Esophagus muscularis mucosa (tissue), 4 donors: ENCODE measurements at places on chromosomes 2 and 18. TPM values are rescaled to one million over a fixed set of nuclear protein-coding genes. Genes with fewer than 3 reads are reported as not detected.

Gene RNF125
- total RNA-seq, result 3.7 TPM

Gene CD8A
- 0.83 TPM for total RNA-seq

Gene ZEB2
- total RNA-seq, result 54.1 TPM

GRCh38 chr2:132646540-132647108, 23.4 kb downstream of the LYPD1 start:
- peaks cover 17% of the 10 kb centered on the region for H3K27me3 ChIP-seq
- H3K36me3 ChIP-seq, result no peaks in the 10 kb centered on the region
- H3K27ac ChIP-seq, result no peak overlapping the region
- no peak for DNase-seq
- H3K4me3 ChIP-seq, result no peak overlapping the region

GRCh38 chr18:11745521-11745920, 56.5 kb downstream of the GNAL start:
- H3K27ac ChIP-seq, result no peak overlapping the region
- H3K4me1 ChIP-seq, result no peaks in the 10 kb centered on the region
- H3K4me3 ChIP-seq, result no peak overlapping the region
- no peak for DNase-seq

DNA sequence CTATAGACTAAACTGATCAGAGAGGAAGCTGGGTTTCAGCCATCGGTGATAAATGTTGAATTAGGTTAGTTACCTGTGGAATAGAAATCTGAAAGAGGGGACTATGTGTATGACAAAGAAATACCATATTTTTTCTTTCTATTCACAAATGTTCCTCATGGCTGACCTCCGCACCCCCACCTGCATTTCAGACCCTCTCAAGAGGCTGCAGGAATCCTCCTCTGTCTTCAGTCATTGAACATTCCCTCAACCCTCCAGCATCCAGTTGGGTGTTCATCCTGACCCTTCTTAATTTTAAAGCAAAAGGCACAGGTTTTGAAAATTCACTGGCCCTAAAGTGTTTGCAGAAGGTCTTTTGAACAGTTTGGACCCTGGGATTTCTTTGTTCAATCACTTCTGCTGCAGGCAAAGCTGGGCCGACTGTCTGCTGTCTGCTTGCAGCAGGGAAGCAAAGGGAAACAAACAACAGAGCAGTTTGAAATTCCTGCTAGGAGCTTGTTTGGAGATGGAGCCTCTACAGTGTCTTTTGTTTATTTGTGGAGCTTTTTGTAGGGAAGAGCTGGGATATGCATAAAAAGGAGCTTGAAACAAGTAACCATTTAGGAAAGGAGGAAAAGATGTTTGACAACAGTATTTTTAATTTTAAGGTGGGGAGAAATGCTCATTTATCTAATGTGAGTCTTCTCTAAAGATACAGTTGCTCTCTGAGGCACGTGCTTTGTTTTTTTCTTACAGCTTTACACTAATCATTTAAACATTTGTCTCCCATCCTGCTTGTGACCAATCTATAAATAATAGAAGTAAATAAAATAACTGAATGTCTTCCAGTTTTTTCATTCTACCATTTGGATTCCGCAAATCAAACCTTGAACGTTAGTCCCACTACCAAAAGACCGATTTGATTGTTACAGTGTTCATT, 213.3 kb upstream of the MMADHC start:
- no peaks in the 10 kb centered on the region for H3K36me3 ChIP-seq
- H3K27me3 ChIP-seq, result no peaks in the 10 kb centered on the region
- no peak for DNase-seq
- no peaks in the 10 kb centered on the region for H3K4me1 ChIP-seq
- H3K27ac ChIP-seq, result no peak overlapping the region

- no peaks in the 10 kb centered on the region for H3K36me3 ChIP-seq
- H3K4me3 ChIP-seq, result no peak overlapping the region
- no peak for DNase-seq
- H3K27ac ChIP-seq, result no peak overlapping the region
- peaks cover 13% of the 10 kb centered on the region for H3K4me1 ChIP-seq
These were observed 133.6 kb downstream of the SP3 start for GRCh38 chr2:173831312-173832229.

DNA sequence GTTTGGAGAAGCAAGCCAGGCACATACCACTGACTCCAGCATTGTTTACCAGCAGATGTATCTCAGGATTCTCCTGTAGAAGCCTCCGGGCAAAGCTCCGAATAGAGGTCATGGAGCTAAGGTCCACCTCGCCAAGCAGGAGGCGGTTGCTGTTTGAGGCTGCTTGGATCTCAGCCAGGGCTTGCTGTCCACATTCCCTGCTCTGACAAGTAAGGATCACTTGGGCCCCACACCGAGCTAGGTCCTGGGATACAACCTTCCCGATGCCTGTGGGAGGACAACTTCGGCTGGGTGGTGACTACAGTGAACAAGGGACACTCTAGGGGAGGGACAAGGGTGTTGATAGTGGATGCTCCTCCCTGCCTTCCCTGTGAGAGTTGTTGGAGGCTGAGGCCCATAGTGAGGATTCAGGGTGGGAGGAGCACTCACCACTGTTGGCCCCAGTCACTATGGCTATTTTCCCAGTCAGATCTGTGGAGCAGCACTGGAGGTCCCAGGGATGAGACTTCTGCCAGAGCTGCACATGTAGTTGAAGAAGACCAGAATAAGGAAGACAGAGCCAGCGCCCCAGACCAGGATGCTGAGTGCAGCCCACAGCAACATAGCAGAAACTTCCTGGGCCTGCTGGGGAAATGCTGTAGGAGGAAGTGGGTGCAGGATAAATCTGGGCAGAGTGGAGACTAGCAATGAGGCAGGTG, 8.3 kb downstream of the C2orf81 start:
- no peak overlapping the region for H3K27ac ChIP-seq
- no peak overlapping the region for H3K4me3 ChIP-seq
- no peaks in the 10 kb centered on the region for H3K27me3 ChIP-seq
- DNase-seq, result no peak
- H3K4me1 ChIP-seq, result peaks cover 24% of the 10 kb centered on the region

DNA sequence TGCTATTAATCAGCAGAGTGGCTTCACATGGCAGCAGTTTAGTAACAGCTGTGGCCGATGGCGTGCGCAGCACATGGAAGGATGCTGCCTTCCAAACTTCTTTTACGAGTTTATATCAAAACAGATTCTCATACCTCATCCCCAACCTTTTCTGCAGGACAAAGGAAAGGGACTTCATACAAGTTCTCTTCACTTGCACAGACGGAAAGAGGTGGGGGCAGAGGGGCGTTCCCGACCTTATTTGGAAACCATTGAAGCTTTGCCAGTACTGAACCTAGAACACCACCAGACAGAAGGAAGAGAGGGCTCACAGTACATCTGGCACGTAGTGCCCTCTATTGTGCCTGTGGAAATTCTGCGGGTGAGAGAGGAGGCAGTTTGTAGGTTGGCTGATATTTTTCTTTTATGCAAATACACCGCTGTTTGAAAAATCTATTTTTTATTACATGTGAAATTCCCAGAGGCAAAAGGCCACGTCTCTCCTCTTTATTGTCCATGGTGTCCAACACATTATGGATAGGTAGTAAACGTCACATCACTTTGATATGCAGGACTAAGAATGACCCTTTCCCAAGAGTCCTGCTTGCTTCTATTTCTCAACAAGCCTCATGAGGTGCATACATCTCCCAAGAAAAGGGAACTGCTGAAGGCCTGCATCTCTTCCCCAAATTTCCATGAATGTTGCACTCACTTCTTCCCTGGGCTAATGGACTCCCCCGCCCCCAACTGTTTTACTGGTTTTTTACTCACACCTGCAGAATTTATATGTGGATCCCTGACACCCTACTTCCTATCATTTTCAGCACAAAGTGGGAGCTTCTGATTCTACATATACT, 31.3 kb downstream of the COLEC12 start:
- peak overlapping the region; percentile 46 for H3K27ac ChIP-seq
- H3K4me1 ChIP-seq, result peaks cover 51% of the 10 kb centered on the region
- H3K27me3 ChIP-seq, result no peaks in the 10 kb centered on the region
- no peak for DNase-seq
- no peaks in the 10 kb centered on the region for H3K36me3 ChIP-seq

- H3K4me1 ChIP-seq, result peaks cover 14% of the 10 kb centered on the region
- no peak overlapping the region for H3K4me3 ChIP-seq
- no peak for DNase-seq
- H3K27me3 ChIP-seq, result no peaks in the 10 kb centered on the region
These were observed 68.6 kb upstream of the RPE start for GRCh38 chr2:209933499-209934483.

GRCh38 chr18:12946549-12947284, 1.1 kb upstream of the SEH1L start:
- peaks cover 15% of the 10 kb centered on the region for H3K4me1 ChIP-seq
- peak overlapping the region; percentile 67 for H3K4me3 ChIP-seq
- H3K27ac ChIP-seq, result peak overlapping the region; percentile 98
- H3K27me3 ChIP-seq, result no peaks in the 10 kb centered on the region
- no peaks in the 10 kb centered on the region for H3K36me3 ChIP-seq

GRCh38 chr2:226115102-226115831, 684.4 kb downstream of the IRS1 start:
- H3K27me3 ChIP-seq, result no peaks in the 10 kb centered on the region
- H3K4me3 ChIP-seq, result no peak overlapping the region
- no peak overlapping the region for H3K27ac ChIP-seq
- no peak for DNase-seq
- H3K4me1 ChIP-seq, result peaks cover 3% of the 10 kb centered on the region
